ENCODE measurements at places on chromosomes 16 and 17.

DNA sequence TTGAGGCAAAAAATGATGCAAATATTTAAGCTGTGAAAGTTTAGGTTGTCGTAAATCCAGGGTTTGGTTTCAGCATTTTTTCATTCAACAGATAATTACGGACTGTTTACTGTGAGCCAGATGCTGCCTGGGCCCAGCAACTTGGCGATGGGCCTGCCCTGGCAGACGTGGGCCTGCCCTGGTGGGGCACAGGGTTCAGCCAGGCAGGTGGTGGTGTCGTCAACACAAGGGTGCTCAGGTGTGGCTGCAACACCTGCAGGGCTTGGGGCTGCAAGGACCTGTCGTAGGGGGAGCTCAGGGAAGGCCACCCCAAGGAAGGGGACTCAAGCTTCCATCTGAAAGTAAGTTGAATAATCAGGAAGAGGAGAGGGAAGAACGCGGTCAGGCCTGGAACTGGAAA lies 15.1 kb downstream of the ZC3H18 start:
- DNase-seq, result no peak

- no peak for DNase-seq
These were observed 968.1 kb downstream of the CDH11 start for GRCh38 chr16:64153718-64154117.

- DNase-seq, result no peak
These were observed 266.7 kb downstream of the ENGASE start for GRCh38 chr17:79341222-79341780.

DNA sequence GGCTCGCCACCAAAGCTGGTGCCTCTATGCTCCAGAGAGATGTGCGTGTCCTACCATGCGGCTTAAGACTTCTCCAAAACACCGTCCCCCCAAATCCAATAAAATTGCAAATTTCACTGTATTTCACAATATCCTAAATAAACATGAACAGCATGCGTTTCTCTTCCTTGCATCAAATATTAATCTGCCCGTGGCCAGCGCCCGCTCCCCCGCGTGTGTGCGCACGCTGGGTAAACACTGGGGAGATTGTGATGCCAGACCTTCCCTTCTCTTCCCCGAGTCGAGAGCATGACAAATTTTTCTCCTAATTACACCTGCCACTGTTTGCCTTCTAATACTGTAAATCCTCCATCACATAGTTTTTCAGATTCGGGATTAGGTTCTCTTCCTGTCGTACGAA lies 148.1 kb downstream of the MRM1 start:
- no peak for DNase-seq

DNA sequence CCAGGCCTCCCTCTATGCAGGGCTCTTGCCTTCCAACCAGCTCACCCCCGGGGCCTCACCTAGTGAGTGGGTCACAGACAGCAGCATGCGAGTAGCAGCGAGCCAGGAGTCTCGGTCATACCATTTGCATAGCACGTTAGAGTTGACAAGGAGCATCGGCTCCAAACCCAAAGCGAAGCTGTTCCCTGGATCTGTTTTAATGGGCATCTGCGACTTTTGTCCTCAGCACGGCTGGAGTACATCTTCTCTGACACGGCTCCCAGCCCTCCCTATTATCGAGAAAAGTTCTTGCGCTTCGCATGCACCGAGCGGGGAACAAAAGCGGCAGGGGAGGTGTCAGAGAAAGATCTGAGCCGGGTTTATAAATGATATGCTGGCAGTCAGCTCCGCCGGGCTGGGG lies 253.3 kb downstream of the MAF start:
- DNase-seq, result no peak

DNA sequence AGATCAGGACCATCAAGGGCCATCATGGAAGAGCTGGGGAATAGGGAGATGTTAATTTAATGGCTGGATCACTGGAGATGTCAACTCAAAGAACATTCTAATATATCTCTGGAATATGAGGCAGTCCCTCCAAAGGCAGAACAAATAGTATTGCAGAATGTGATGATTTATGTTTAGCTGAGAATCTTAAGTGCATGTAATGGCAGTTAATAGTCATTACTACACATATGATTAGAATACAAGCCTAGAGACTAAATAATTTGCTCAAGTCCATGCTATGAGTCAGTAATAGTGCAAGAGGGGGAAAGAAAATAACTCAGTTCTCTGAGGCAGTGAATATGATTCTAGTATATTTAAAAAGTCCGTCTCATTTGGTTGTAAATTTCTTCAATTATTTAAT lies 32.3 kb downstream of the SNTB2 start:
- no peak for DNase-seq

GRCh38 chr17:67557052-67557845 lies 160.5 kb upstream of the NOL11 start:
- no peak for DNase-seq

DNA sequence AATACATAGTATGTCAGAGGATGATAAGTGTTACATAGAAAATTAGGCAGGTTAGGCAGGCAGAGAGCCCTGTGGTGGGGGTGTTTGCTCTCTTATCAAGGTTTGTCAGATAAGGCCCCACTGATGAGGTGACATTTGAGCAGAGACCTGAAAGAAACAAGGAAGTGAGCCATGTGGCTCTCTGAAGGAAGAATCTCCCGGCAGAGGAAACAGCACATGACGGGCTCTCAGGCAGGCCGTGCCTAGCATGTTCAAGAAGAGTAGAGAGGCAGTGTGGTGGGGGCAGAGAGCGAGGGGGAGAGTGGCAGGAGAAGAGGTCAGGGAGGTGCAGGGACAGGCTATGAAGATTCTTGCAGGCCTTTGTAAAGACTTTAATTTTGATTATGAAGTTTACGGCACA lies 82.0 kb upstream of the ASIC2 start:
- DNase-seq, result no peak

DNA sequence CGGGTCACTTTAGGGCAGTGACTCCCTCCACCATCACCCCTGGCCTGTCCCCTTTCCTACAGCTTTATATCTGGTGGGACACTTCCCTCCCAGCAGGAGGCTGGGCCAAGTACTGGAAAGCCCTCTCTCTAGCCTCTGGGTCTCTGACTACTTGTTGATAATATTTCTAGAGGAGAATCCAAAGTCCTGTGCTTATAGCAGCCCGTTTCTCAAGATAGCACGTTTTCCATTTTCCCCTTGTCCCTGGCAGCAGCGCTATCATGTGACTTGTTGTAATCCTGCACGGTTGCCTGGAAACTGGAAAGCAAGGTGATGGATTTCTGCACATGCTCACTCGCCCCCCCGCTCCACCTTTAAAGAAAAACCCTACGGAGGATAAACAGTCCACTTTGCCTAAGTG lies 3.3 kb upstream of the AXIN2 start:
- no peak for DNase-seq

DNA sequence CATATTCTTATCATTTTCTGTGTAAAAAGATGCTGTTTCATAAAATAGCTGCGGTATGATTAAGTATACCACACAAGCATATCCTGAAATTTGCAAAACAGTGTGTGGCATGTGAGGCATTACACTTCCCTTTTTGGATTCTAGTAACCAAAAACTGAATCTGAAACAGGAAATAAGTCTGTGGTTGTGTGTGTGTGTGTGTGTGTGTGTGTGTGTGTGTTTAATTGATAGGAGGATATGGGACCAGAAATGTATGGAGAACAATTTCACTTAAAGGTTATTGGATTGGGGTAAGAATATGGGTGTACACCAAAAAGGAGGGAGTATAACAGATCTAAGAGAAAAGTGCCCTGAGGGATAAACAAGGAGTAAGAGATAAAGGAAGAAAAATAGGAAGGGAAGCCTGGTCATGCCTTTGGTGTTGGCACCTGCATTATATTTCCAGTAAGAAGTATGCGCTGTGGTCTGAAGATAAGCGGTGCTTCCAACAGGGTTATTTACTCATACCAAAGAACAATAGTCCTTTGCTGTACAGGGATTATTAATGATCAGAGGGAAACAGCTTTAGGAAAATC lies 4.0 kb downstream of the LYRM1 start:
- DNase-seq, result peak; percentile 63

DNA sequence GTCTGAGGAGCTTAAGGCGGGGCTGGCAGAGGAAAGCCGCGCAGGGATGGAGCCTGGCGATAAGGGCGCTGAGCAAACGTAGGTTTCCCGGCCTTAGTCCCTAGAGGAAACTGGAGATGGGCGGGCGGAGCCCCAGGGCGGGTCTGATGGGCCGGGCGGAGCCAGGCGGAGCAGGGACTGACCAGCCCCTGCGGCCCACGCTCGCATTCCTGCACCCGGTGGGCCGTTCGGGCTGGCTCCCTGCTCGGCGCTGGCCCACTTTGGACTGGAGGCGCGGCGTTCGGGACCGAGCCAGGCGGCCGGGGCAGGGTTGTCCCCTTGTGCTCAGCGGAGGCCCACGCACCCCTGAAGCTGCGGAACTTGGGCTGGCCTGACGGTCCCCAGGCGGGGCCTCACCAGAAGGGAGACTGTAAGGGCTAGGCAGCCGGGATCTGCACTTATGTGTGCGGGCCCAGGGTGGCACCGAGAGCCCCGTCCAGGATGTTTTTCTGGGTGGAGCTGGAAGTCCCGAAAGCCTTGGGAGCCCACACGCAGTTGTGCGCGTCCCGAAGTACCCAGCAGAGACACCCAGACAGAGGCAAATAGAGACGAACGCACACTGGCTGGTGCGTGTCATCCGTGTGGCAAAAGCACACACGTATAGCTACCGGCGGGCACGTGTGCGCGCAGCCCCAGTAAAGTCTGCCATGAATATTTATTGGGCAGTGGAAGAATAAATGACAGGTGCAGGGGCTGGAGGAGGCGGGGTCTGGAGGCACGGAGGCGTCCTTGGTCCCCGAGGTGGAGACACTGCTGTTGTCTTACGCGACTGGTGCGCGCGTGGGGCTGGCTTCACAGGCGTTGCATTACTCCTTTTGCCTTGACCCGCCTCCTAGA lies 1.4 kb downstream of the PYDC1 start:
- DNase-seq, result no peak

- DNase-seq, result no peak
These were observed 580 bp downstream of the BCAR1 start for GRCh38 chr16:75250809-75251279.

DNA sequence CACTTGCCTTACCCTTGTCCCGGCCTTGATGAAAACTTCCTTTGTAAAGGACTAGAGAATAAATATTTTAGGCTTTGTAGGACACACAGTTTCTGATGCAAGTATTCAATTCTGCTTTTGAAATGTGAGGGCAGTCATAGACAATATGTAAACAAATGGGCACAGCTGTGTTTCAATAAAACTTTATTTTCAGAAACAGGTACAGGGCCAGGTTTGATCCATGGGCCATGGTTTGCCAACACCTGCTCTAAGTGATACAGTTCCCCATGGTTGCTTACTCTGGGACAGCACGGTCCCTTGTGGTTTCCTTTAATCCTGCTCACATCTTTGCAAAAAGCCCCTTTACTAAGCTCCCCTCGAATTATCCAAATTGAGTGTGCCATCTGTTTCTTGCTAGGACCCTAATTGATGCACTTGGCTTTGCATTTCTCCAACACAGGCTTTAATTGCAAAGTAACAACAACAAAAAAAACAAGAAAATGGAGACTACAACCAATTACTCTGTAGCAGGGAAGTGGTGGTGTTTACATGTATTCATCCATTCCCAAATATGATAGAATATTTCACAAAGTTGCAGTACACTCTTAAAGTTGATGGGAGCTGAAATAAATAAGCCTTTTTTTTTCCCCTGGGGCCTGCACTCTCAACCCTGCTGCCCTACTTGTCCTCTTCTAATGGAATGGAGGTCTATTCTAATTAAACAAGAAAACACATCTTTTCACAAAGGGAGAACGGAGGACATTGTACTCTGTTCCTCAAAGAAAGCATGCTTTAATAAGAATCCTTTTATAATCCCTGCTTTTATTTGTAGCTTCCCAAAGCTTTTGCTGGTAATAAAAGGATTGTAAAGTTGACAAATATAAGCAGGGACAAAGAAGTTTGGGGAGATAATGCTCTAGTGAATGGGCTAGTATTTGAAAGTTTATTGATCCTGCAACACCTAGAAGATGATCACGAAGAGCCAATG lies 37.7 kb upstream of the TOX3 start:
- no peak for DNase-seq

DNA sequence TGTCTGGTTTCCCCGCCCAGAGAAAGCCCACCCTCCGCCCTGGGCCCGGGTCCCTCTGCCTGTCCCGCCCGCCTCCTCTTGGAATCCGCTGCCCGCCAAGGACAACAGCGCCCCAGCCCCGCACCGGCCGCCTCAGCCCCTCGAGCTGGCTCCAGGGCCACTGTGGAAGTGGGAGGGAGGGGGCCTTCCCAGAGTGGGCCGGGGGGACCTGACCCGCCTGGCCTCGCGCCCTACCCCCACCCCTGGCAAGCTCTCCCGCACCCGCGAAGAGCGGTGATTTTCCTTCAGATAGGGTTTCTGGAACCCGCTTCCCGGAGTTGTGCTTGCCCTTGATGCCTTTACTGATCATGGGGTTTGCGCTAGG lies 2.3 kb upstream of the CBX8 start:
- no peak for DNase-seq

DNA sequence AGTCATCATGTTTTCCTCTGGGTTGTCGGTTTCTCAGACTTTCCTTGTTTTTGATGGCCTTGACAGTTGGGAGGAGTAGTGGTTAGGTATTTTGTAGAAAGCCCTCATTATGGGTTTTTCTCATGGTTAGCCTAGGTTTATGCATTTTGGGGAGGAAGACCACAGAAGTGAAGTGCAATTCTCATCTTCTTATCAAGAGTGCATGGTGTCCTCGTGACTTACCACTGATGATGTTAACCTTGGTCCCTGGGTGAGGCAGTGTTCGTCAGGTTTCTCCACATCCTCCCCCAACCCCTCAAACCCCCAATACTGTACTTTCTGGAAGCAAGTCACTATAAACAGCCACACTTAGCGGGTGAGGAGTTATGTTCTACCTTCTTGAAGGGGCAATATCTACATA lies 42.3 kb downstream of the BPTF start:
- DNase-seq, result no peak

DNA sequence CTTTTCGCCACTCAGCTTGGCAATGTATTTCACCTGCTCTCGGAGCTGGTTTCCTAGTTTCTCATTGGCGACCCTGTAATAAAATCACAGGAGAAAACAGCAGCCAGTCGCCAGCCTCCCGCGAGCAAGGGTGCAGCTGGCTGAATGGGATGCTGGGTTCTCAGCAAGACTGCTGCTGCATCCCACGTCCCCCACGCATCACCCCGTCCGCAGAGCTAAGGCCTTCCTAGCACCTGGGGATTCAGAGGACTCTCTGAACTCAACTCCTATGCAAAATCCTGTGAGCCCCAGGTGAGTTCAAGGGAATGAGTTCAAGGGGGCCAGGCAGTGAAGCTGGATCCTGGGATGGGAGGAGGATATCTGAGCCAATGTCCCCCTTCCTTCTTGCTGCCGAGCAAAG lies 29.3 kb downstream of the DHX38 start:
- no peak for DNase-seq

GRCh38 chr16:23826528-23827045 lies 9.2 kb upstream of the PRKCB start:
- no peak for DNase-seq

- DNase-seq, result no peak
These were observed 132.4 kb downstream of the CA10 start for GRCh38 chr17:52026075-52026474.

- no peak for DNase-seq
These were observed 405.5 kb upstream of the HSBP1 start for GRCh38 chr16:83402160-83402814.

GRCh38 chr17:74520790-74521480 lies 10.3 kb downstream of the CD300LB start:
- no peak for DNase-seq

Measured in fibroblast of skin of left biceps (primary cell).